ENCODE measurements at places on chromosomes 12 and 14. TPM values are rescaled to one million over a fixed set of nuclear protein-coding genes. Genes with fewer than 3 reads are reported as not detected.

DNA sequence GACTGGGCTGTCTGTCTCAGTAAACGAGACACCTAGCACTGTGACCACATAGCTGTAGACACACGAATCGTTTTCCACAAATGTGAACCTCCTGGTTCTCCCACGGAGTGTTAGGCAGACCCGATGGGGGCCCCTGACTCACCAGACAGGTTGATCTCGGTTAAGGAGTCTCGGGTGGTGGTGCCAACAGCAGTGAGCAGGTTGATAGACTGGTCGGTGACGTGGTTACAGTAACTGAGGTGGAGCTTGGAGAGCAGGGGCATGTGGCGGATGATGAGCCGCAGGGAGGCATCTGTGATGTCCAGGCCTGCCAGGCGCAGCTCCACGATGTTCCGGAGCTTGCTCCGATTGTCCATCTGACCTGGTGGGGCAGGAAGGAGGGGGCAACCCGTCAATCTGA, 39.8 kb downstream of the RNF34 start:
- H3K4me3 ChIP-seq, result no peak overlapping the region
- peaks cover 25% of the 10 kb centered on the region for H3K36me3 ChIP-seq

- H3K36me3 ChIP-seq, result no peaks in the 10 kb centered on the region
- H3K4me3 ChIP-seq, result no peak overlapping the region
- no peaks in the 10 kb centered on the region for H3K4me1 ChIP-seq
- H3K27me3 ChIP-seq, result no peaks in the 10 kb centered on the region
- DNase-seq, result no peak
These were observed 12.2 kb downstream of the PTPN11 start for GRCh38 chr12:112430929-112431328.

DNA sequence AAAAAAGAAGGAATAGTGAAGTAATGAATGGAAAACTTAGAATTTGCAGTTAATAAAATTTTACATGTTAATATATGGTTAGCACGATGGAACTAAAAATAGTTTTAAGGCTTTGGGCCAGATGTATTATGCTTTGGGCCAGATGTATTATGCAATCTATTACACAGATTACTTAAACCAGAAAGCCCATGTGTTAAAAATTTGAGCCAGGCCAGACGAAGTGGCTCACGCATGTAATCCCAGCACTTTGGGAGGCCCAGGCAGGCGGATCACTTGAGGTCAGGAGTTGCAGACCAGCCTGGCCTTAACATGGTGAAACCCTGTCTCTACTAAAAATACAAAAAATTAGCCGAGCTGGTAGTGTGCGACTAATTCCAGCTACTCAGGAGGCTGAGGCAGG, 17.2 kb downstream of the IFT81 start:
- peaks cover 11% of the 10 kb centered on the region for H3K36me3 ChIP-seq
- peaks cover 21% of the 10 kb centered on the region for H3K4me1 ChIP-seq
- H3K4me3 ChIP-seq, result no peak overlapping the region
- DNase-seq, result peak; percentile 5
- peak overlapping the region; percentile 38 for H3K27ac ChIP-seq
- H3K27me3 ChIP-seq, result no peaks in the 10 kb centered on the region

GRCh38 chr12:1174659-1175058, 183.6 kb downstream of the ERC1 start:
- H3K4me1 ChIP-seq, result no peaks in the 10 kb centered on the region
- no peak overlapping the region for H3K27ac ChIP-seq
- no peak overlapping the region for H3K4me3 ChIP-seq
- no peaks in the 10 kb centered on the region for H3K36me3 ChIP-seq
- no peak for DNase-seq
- no peaks in the 10 kb centered on the region for H3K27me3 ChIP-seq

C1RL gene
- 126 TPM for total RNA-seq

USP15 gene
- total RNA-seq, result 128 TPM

KRT3 gene
- total RNA-seq, result not detected

MOK gene
- 15.0 TPM for total RNA-seq
